ENCODE measurements at places on chromosomes 11 and 22. TPM values are rescaled to one million over a fixed set of nuclear protein-coding genes. Genes with fewer than 3 reads are reported as not detected.

The OR51B4 gene
- polyA plus RNA-seq, result not detected

The OR4D9 gene
- polyA plus RNA-seq, result not detected

The ARHGAP8 gene
- not detected for polyA plus RNA-seq

The OR6T1 gene
- not detected for polyA plus RNA-seq

The GPHA2 gene
- polyA plus RNA-seq, result not detected

The ROBO4 gene
- not detected for polyA plus RNA-seq

The CBLIF gene
- polyA plus RNA-seq, result not detected

The SLC7A4 gene
- not detected for polyA plus RNA-seq

The MUC2 gene
- not detected for polyA plus RNA-seq

The DTX4 gene
- 1.8 TPM for polyA plus RNA-seq

The OR51B5 gene
- polyA plus RNA-seq, result 0.54 TPM

The SMC1B gene
- polyA plus RNA-seq, result not detected

The EED gene
- polyA plus RNA-seq, result 36.0 TPM

The SLC37A2 gene
- not detected for polyA plus RNA-seq

The IFITM5 gene
- not detected for polyA plus RNA-seq

The NRXN2 gene
- polyA plus RNA-seq, result 3.1 TPM

The OR10A2 gene
- polyA plus RNA-seq, result 0.46 TPM

The TIMM8B gene
- polyA plus RNA-seq, result 348 TPM

The OR8D1 gene
- not detected for polyA plus RNA-seq

The MFNG gene
- polyA plus RNA-seq, result not detected

The RIMBP3C gene
- polyA plus RNA-seq, result not detected

The DEUP1 gene
- polyA plus RNA-seq, result 4.7 TPM

The MMP8 gene
- not detected for polyA plus RNA-seq

The KCNJ11 gene
- polyA plus RNA-seq, result 5.0 TPM

The PRODH gene
- polyA plus RNA-seq, result not detected

The BACE1 gene
- 10.9 TPM for polyA plus RNA-seq

The LDLRAD3 gene
- polyA plus RNA-seq, result 1.2 TPM

The EP300 gene
- polyA plus RNA-seq, result 9.7 TPM

The RDX gene
- 48.9 TPM for polyA plus RNA-seq

The OR4D5 gene
- not detected for polyA plus RNA-seq

The IFITM10 gene
- polyA plus RNA-seq, result not detected

The ENTHD1 gene
- polyA plus RNA-seq, result not detected

The RAG2 gene
- polyA plus RNA-seq, result 0.98 TPM

The SGSM1 gene
- polyA plus RNA-seq, result 0.84 TPM

The KREMEN1 gene
- 0.73 TPM for polyA plus RNA-seq

The SYT13 gene
- polyA plus RNA-seq, result 1.4 TPM

The SYT7 gene
- 18.3 TPM for polyA plus RNA-seq

The MS4A3 gene
- not detected for polyA plus RNA-seq

The KRTAP5-9 gene
- not detected for polyA plus RNA-seq

The CARD18 gene
- polyA plus RNA-seq, result 0.46 TPM

The HPX gene
- not detected for polyA plus RNA-seq

The TREH gene
- 1.7 TPM for polyA plus RNA-seq

The RHOD gene
- not detected for polyA plus RNA-seq

The DENND6B gene
- 2.6 TPM for polyA plus RNA-seq
